Stimulated activated CD4-positive, alpha-beta T cell treated with anti-CD3 and anti-CD28 coated beads, Interleukin-1b, Interleukin-23, amount 100 ng/mL, for 1 hour (primary cell): ENCODE measurements at places on chromosomes 4 and X.

GRCh38 chr4:13917015-13917414 lies 289.5 kb upstream of the BOD1L1 start:
- no peak for DNase-seq

- DNase-seq = no peak
These were observed 460.3 kb downstream of the MID1IP1 start for GRCh38 chrX:39261446-39262147.

- DNase-seq = no peak
These were observed 28.4 kb upstream of the COX7B2 start for GRCh38 chr4:46937493-46937892.

DNA sequence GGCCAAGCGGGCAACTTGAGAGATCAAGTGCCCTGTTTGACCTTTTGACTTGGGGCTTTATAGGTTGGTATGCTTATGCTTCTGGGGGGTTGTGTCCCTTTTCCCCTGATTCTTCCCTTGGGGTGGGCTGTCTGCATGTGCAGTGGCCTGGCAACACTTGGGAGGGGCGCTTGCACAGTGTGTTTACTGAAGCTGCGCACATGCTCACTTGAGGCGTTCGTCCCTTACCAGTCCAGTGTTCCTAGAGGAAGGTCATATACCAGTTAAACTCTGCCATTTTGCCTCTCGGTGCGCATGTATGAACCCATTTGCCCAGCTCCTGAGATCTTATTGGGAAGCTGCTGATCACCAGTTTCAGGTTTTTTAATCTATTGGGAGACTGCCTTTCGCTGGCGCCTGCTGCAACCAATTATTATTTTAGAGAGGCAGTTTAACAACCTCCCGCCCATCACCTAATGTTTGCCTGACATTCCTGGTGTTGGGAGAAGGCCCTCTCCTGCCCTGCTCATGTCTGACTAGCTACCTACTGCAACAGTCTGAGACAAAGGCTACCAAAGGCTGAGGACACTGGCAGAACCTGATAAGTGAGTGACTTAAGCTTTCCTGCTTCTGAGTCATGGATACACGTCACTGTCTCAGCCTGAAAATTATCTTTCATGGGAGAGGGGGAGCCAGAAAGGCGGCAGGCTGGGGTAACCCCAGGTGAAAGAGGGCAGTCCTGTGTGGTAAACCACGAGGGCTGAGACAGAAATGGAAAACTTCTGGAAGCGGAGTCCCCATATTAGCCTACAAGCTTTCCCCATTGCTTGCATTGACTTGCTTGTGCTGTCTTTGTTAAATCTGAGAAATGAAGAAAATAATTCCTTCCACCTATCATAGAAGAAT lies 97.6 kb downstream of the CPE start:
- no peak for DNase-seq

- no peak for DNase-seq
These were observed 157.1 kb upstream of the FTHL17 start for GRCh38 chrX:31228909-31229308.

DNA sequence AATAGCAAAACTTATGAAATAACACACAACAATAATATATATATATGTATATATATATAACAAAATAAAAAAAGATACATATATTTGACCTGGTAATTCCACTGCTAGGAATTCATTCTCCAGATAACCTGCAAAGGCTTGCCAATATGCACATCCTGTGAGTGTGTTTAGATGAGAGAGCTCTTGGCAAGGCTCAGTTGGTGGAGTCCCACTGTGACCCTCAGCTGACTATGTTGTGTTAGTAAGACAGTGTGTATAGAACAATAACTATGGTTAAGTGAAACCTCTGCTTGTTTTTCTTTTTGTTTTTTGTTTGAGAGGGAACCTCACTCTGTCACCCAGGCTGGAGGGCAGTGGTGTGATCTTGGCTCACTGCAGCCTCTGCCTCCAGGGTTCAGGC lies 39.5 kb upstream of the RBMX start:
- no peak for DNase-seq

- DNase-seq = no peak
These were observed 9.5 kb downstream of the IDS start for GRCh38 chrX:149495573-149496071.
